Activated CD4-positive, alpha-beta T cell treated with anti-CD3 and anti-CD28 coated beads, Interleukin-2, amount 10 ng/mL, durations not matched to agents 7 days and 5 days (primary cell): ENCODE measurements at places on chromosomes 1 and 21.

DNA sequence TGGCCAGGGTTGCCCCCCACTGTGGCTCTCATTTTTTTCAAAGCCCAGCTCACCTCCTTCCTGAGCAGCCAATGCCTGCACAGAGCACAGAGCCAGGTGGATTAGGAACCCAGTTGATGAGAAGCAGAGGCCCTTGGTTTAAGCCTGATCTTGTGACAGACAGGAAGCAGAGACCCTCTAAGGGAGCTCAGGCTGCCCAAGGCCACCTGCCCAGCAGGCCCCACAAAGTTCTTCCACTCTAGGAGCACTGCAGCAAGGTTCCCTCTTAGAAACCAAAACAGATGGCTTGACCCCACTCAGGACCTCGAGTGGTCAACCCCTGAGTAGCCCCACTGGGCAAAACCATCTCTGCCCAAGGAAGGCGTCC is 25.5 kb upstream of the PRSS38 start:
- no peak for DNase-seq

- DNase-seq, result peak; percentile 85
Measured at GRCh38 chr1:101357444-101357986, 120.7 kb downstream of the S1PR1 start.

- DNase-seq, result peak; percentile 44
Measured at GRCh38 chr1:207414606-207415108, 39.5 kb upstream of the CR2 start.

DNA sequence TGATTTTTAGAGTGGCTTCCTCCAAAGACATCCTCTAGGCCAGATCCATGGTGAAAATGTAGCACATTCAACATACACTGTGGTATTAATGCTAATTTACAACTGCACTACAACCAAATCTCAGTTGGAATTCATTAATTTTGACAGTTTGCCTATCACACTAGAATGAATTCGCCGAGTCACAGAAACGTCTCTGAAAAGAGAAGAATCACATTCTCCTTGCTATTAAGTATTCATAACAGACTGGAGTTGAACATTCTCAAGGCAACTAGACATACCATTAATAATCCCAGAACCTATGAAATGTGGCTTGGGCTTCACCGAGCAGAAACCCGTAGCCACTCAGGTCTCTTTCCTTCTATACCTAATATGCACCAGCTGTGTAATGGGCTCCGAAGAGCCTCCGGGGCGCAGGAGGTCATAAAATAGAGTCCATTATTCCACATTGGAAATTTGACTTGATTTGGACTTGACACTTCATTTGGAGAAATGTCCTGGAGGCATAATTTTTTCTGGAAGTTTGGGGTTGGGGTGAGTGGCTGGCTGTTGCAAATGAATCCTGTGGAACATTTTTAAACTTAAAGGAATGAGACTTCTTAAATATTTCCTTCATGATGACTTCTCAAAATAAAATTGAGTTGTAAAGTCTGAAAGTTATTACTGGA is 117.1 kb downstream of the DSCAM start:
- no peak for DNase-seq

DNA sequence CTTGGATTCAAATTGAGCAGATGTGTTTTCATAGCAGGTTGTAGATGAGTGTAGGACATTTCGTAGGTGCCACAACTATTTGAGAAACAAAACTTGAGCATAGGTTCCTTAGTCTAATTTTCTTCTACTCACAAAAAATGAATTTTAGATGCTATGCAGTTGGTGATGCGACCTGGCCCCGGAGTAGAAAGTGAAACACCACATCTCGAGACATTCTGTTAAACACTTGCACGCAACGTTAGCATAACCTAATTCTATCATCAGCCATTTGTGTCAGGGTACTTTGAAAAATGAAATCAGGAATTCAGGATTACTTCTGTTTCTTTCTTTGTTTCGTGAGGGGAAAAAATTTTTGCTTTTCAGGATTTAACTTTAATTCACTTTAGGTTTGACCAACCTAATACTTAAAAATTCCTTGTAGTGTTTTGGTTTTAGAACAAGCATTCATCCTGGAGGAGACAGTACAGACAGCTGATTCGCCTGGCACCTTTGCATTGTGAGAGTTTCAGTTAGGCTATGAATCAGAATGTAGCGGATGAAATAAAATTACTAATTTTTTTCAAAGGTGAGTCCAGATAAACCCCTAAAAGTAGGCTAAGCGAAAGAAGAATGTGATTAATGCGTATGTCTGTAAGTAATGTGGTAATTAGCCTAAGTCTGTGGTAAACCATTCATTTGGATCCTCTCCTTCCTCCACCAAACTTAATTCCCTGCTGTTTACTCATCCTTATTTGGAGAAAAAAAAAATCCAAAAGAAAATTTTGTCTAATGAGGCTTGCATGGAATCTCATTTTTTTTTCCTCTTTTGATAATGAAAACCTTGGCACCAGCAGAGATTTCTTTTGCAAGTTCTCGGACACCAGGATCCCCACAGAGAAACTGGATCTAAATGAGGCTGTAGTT is 44.9 kb downstream of the MAP3K21 start:
- DNase-seq, result no peak

GRCh38 chr1:95116580-95117206 is 462 bp upstream of the TLCD4 start:
- DNase-seq, result peak; percentile 48

GRCh38 chr1:232150770-232151548 is 479.0 kb downstream of the SIPA1L2 start:
- DNase-seq, result no peak

DNA sequence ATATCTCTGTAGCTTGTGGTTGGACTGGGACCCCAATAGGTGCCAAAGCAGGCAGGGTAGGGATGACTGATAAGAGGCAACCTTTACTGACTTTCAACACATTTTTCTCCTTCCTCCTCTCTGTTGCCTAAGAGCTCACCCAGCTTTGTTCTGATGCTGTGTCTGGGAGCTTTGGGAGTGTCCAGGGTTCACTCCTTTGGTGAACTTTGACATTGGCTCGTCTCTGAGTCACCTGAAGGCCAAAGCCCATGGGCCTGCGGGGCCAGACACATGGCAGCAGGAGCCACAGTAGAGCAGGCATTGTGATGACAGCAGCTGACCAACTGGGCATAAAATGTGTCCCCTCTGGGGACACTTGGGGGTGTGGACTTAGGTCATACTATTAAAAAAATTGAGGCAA is 99.5 kb upstream of the ZNF644 start:
- no peak for DNase-seq

GRCh38 chr1:42845866-42846256 is 552 bp upstream of the ZNF691 start:
- DNase-seq, result no peak

- DNase-seq, result no peak
Measured at GRCh38 chr1:17466359-17466758, 26.9 kb upstream of the RCC2 start.

DNA sequence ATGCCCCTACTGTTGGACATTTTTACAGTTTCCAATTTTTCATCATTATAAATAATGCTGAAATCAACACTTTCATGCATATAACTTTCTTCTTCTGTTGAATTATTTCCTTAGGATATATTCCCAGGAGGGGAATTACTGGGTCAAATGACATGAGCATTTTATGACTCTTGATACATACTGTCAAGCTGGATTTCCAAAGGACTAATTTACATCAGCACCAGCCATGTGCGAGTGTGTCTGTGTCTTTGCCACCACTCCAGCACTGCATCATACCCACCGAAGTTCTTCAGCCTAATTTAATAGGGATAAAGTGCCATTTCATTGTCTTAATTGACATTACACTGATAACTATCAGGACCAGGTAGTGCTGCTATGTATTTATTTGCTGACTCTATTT is 146.7 kb downstream of the CSMD2 start:
- no peak for DNase-seq

- no peak for DNase-seq
Measured at GRCh38 chr1:33502726-33503125, 30.3 kb downstream of the ZSCAN20 start.

- DNase-seq, result no peak
Measured at GRCh38 chr1:65022216-65022615, 55.9 kb upstream of the JAK1 start.

DNA sequence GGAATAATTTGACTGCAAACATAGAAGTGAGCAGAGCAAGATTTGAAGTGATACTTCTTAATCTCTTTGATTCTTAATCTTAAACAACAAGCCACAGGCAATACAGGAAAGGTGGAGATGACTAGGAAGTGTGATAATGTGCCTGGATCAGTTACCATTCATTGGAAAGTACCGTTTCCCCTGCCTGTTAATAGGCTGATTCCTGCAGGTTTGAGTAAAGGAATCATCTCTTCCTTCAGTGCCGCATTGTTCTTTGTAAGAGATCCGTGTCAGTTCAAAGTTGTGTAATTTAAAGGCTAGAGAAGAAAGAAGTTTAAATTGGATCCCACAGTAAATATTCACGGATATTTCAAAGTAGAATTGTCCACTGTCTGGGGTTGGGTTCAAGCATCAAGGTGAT is 43.5 kb upstream of the BCL10 start:
- no peak for DNase-seq

DNA sequence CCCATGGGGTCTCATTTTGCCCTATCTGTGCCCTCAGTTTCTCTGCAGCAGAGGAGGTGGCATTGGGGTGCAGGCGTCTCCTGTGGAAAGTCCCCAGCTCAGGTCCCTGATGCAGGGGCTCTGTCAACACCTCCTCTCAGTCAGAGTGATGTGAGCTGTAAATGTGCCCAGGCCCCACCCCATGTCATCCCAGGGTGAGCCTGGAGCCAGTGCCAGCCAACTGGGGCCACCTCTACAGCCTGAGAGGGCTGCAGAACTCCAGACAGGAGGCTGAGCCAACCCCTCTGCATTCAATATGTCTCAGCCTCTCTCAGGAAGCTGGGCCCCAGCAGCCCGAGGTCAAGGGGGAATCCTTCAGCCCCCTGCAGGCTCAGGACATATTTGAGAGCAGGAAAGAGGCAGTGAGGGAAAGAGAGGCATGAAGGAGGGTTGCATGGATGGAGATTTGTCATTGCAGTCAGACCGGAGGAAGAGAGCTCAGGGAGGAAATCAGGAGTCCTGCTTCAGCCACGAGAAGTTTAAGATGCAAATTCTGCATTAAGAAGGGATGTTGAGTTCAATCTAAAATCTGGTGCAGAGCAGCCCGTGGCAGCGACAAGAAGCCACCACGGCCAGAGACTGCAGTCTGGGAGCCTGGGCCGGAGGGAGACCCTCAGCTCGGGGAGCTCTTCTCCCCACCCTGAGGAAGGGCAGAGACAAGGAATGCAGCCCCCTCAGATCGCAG is 288.2 kb upstream of the VAMP3 start:
- DNase-seq, result no peak

DNA sequence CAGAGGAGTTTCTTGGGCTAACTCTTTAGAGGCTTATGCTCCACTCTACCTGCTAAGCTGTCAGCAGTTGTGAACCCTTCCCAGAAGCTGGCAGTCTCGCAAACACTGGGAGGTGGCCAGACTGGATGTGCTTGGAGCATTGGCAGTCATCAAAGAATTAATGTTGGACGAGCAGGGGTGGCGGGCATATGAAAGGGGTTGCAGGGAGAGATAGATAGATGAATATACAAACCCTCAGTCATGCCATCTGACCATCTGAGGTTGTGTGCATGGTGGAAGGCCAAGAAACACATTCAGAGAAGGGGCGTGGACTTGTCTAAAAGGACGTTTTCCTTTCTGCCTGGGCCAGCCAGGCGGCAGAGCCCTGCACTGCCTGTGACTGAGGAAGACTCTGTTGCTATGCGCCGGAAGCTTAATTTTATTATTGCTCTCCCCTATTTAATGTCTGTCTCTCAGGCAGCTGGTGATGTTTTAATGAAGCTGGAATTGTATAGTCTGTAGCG is 164.4 kb downstream of the PBX1 start:
- DNase-seq, result no peak

DNA sequence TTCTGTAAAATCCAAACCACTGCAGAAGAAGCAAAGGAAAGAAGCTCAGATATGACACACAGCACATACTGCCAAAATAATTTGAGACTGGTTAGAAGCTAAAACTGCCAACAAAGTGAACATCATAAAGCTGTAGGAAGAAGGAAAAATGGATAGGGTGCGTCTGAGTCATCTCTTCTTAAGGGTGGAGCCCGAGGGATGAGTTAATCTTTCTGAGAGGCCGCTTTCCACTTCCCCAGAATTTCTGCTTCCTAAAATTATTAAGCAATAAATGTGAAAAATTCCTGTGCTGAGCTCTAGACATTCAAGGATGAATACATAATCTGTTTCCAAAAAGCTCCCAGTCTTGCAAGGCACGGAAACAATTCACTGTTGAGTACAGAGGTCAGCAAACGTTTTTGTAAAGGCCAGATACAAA is 20.1 kb downstream of the PPT1 start:
- DNase-seq, result no peak

DNA sequence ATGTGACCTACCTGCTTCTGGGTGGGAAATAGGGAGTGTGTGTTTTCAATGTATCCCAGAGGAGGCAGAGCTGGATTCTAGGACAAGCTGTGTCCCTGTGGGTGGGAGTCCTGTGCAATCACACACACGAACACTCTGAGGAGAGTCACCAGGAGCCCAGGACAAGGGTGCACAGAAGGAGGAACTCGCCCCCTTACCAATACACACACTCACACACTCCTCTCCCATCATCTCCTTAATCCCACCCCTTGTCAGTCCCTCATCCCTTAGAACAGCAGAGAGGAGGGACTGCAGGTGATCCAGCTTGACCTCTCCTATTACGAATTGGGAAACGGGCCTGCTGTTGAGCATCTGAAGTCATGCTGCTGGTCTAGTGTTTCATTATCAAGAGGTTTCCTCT is 8.5 kb upstream of the MYBPHL start:
- DNase-seq, result no peak

- DNase-seq, result no peak
Measured at GRCh38 chr1:24898909-24899439, 31.1 kb downstream of the RUNX3 start.

- DNase-seq, result peak; percentile 53
Measured at GRCh38 chr1:153649137-153649862, 9.2 kb upstream of the SNAPIN start.
